ENCODE measurements at places on chromosomes 2 and 18. TPM values are rescaled to one million over a fixed set of nuclear protein-coding genes. Genes with fewer than 3 reads are reported as not detected.

DNA sequence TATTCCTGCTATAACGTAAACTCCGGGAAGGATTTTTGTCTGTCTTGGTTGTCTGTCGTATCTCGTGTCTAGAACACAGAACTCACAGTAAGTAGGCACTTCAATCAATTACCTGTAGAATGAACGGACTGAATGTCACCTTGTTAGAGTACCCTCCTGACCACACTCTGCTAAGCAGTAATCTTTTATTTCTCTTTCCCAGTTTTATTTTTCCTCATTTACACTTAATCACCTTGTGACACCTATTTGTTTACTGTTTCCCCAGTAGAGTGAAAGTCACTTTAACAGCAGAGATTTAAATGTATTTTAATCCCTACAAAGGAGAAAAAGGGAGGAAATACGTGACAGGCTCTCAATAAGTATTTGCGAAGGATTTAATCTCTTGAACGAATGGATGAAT is 514 bp upstream of the EPB41L5 start:
- no peak for DNase-seq

DNA sequence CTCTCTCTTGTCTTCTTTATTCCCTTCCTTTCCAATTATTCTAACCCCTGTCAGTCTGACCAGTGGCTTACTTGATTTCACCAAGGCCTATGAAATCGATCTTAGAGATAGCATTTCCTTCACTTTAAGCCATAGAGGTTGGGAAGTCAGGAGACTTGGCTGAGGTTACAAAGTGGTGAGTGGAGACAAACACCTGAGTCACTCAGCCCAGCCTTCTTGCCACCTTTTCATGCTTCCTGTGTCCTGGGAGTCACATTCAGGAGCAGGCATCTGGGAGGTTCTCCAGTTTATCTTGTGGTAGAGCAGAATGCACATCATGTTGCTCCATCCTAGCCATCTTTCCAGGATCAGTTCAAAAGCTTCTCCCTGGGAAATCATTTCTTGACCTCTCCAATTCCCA is 59.1 kb downstream of the VSNL1 start:
- DNase-seq, result no peak

DNA sequence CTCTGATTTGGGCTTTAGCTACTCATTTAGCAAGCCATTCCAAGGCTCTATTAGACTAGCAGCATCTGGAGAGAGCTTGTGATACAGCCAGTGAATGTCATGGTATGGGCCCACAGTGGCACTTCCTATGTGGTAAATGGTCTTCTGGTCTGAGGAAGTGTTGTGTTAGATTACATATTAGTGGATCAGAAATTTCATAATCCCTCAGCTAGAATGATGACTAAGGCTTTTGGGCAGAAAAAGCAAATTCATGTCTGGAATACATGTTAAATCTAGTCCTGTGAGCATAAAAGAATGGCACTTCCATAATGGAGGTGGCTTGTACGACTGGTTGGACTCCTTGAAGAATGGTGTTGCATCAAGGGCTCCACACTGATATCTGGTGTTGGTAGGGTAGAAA is 436.8 kb upstream of the CWC22 start:
- no peak for DNase-seq

- no peak for DNase-seq
Observed at GRCh38 chr2:144849612-144850011, 329.7 kb upstream of the ZEB2 start.

- no peak for DNase-seq
Observed at GRCh38 chr2:49165662-49166061, 11.3 kb upstream of the FSHR start.

DNA sequence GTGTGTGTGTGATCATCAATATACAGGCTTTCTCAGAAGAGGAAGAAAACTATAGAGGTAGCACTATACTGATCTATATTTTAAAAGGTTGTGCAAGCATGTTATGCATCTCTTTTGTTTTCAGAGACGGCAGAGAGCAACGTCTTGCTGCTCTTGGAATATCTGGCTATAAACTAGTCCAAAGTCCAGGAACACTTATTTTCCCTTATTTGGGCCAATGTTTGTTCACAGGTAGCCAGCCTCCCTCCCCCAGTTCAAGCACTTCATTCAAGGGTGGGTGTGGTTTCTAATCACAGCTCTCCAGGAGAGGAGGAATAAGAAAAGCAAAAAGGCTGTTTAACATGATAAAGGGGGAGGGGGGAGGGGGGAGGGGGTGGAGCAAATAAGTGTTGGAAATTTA is 4.2 kb downstream of the FZD5 start:
- no peak for DNase-seq

GRCh38 chr2:85826990-85827878 is 61.6 kb downstream of the ST3GAL5 start:
- no peak for DNase-seq

- DNase-seq, result no peak
Observed at GRCh38 chr2:171345971-171346722, 87.6 kb downstream of the METTL8 start.

DNA sequence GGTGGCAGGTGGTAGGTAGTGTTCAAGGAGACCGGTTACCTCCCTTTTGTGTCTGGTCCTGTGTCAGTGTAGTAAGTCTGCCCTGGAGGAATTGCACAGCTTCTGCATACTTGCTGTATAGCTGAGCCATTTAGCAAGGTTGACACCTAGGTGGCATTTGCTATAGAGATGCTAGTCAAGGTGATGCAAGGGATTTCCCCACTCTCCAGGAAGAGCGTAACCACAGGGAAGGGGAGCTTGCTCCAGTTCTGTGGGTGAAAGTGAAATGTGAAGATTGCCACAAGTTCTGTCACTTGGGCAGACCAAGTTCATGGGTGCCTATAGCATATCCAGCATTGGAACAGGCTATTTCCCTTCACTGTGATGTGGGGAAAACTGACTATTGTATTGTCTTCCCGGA is 28.1 kb downstream of the NAT8 start:
- no peak for DNase-seq

GRCh38 chr2:166167449-166167848 is 39.6 kb upstream of the SCN1A start:
- no peak for DNase-seq

- DNase-seq, result no peak
Observed at GRCh38 chr2:41116106-41116797, 664.4 kb upstream of the SLC8A1 start.

DNA sequence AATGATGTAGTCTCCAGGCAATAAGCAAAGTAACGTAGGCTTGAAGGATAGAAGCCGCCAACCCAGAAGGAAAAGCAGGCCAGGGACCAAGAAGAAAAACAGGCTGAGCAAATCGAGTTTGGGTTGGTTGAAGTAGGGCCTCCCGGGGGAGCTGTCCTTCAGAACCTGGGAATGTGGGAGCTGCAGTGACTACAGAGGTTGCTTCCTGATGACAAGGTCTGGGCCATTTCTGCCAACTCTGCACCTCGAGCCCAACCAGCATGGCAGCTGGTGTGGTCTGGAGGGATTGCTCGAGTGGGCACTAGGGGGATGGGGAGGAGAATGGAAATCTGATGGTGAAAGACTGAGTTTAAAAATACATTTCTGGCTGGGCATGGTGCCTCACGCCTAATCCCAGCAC is 14.1 kb downstream of the ACMSD start:
- DNase-seq, result no peak

- no peak for DNase-seq
Observed at GRCh38 chr2:225030893-225031292, 11.4 kb downstream of the DOCK10 start.

DNA sequence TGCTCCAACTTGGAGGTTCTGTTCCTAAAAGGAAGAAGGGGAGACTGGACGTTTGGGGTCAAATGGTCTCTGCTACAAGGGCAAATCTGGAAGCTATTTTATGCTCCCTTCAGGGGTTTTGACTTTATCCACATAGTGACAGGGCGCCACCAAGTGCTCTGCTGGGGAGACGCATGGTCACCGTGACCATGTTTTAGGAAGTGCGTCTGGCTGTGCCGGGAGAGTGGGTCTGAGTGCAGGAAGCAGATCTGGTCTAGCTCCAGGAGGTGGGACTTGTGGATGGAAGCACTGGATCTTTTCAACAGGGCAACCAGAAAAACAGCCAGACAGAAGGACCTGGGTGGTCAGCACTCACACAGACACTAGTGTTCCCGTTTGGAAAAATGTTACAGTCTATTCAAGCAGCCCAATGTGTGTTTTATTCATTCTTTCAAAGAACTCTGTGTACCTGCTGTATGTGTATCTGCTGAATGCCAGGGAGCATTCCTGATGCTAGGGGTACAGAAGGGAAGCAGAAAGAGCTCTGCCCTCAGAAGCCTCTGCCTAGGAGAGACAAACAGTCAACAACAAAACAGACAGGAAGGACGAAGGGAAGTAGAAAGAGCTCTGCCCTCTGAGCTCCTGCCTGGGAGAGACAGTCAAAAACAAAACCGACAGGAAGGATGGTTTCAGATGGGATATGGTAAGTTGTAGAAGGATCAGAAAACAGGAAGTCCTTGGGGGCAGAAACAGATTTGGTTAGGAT is 14.3 kb downstream of the IMPA2 start:
- DNase-seq, result peak; percentile 87

- no peak for DNase-seq
Observed at GRCh38 chr2:30349691-30350090, 97.4 kb upstream of the LCLAT1 start.

DNA sequence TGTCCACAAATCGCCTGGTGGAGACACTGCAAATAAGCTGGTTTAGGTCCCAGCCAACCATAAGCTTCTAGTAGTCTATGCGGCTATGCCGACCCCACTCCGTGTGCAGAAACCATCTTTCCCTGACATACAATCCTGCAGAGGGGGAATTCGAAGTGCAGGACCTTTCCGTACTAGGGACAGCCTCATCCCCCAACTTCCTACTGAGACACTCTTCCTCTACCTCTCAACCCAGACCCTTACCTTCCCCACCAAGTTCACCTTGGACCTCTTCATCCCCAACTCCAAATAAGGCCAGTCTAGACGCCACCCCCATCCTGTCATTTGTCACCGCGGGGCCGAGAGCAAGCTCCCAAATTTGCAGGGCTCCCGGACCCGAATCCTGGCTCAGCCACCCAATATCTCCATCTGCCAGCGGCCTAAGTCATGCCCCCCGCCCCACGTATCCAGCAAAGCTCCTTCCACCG is 496 bp downstream of the SUCLG1 start:
- DNase-seq, result no peak

- no peak for DNase-seq
Observed at GRCh38 chr2:179946810-179947615, 60.1 kb downstream of the CWC22 start.

GRCh38 chr18:21330122-21330701 is 88.2 kb downstream of the GREB1L start:
- no peak for DNase-seq

DNA sequence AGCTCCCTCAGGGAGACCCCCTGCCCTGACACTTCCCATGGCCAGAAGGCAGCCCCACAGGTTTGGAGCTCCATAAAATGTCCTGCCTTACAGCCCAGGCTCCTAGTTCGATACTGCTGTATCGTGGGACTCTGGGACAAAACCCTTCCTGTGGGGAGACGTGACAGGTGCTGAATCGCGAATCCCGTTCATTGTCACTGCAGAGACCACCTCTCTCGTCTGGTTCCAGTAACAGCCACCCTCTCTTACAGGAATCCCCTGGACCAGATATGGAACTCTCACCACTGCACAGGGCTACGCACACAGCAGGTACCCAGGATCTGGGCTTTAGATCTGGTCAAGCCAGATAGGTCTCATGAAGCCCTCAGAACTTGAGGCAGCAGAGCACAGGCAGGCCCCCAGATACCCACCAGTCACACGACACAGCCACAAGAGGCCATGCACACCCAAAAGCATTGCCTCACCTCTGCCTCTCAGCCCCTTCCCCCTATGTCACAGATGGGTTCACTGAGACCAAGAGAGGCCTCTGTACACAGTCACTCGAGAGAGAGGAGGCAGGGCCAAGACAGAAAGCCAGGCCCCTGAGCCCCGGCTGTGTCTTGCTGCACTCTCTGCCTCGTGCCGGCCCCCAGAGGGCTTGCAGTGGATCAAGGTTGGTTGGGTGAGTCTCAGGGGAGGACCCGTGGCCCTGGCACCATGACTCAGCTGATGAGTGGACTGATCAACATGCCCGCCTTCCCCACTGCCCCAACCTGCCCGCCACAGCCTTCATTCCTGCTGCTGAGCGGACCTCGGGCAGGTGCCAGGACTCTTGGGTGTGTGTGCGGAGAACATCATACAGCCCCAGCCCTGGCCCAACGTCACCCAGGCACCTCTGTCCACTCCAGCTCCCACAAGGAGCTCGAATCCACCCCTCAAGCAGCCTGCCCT is 7.6 kb downstream of the SDC1 start:
- DNase-seq, result no peak

DNA sequence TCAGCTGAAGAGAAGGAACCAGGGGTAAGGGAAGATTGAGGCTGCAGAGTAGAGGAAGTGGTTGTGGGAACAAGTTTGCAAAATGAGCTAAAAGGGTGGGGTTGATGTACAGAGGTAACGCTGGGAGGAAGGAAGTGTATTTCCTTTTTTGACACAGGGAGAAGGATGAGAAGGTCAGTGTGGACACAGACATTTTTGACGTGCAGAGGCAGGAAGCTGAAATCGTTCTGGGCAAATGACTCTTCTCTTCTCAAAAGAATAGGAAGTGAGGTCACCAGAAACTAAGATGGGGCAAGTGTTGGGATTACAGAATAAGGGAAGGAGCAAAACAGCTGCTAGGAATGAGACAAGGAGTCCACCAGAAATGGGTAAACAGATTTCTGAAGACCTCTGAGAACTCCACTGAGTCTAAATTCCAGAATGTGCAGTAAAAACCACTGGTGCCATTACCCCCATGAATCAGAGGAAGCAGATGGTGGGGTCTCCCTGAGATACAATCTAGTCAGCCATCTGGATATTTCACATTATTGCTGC is 20.0 kb upstream of the RNF149 start:
- DNase-seq, result peak; percentile 50

DNA sequence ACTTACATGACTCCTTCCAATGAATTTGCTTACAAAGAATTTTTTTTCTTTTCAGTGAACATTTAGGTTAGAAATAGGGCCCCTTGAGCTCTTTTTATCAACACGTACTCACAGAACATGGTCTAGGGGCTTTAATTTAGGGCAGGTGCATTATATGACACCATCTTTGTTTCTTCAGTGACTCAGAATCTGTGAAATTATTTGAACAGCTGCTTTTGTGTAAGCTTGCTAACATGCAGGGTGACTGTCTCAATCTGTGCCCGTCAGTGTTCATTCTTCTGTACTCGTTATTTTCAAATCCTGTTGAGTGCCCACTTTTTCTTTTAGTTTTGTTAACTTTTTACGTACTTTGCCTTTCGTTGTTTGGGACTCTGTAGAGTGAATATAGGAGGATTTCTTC is 52.8 kb upstream of the CABYR start:
- no peak for DNase-seq

GRCh38 chr2:29841386-29842004 is 79.9 kb downstream of the ALK start:
- peak; percentile 5 for DNase-seq

Gene SPDYA
- polyA plus RNA-seq, result 4.0 TPM

Gene SERPINB10
- polyA plus RNA-seq, result 0.24 TPM

Gene CRYGC
- polyA plus RNA-seq, result not detected

Gene SNTG2
- polyA plus RNA-seq, result 0.93 TPM

Gene RPRM
- polyA plus RNA-seq, result 1.0 TPM

Gene ALPG
- not detected for polyA plus RNA-seq

Gene CHST9
- 1.3 TPM for polyA plus RNA-seq

Gene IL1RL2
- 1.5 TPM for polyA plus RNA-seq

Gene GKN1
- not detected for polyA plus RNA-seq

Gene ANKRD53
- 3.0 TPM for polyA plus RNA-seq

Gene SERPINB11
- polyA plus RNA-seq, result not detected

Gene CFC1
- polyA plus RNA-seq, result 6.2 TPM

Gene FBXO48
- polyA plus RNA-seq, result 2.6 TPM

Gene CDH2
- polyA plus RNA-seq, result 7.2 TPM

Data from left lung (tissue), 14 donors.